Glutamatergic neuron (in vitro differentiated cells): ENCODE measurements at places on chromosomes 7 and 10. TPM values are rescaled to one million over a fixed set of nuclear protein-coding genes. Genes with fewer than 3 reads are reported as not detected.
A peak's percentile ranks its signal among the peaks of the same experiment; 100 is the strongest.

DNA sequence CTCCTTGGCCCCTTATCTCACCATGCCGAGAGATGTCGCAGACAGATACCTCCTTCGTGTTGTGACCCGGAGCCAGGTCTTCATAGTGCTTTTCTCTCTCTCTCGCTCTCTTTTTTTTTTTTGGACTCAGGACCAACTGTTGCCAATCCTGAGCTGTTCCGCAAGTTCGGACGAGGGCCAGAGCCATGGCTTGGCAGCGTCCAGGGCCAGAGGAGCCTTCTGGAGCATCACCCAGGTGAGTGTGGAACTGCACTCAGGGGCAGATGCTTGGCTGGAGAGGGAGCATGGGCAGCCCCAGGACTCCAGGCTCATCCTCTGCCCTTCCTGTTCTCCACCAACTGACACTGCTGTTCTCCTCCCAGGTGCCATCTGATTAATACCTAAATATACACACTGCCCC, 7.8 kb downstream of the ZNF862 start:
- DNase-seq, result no peak

DNA sequence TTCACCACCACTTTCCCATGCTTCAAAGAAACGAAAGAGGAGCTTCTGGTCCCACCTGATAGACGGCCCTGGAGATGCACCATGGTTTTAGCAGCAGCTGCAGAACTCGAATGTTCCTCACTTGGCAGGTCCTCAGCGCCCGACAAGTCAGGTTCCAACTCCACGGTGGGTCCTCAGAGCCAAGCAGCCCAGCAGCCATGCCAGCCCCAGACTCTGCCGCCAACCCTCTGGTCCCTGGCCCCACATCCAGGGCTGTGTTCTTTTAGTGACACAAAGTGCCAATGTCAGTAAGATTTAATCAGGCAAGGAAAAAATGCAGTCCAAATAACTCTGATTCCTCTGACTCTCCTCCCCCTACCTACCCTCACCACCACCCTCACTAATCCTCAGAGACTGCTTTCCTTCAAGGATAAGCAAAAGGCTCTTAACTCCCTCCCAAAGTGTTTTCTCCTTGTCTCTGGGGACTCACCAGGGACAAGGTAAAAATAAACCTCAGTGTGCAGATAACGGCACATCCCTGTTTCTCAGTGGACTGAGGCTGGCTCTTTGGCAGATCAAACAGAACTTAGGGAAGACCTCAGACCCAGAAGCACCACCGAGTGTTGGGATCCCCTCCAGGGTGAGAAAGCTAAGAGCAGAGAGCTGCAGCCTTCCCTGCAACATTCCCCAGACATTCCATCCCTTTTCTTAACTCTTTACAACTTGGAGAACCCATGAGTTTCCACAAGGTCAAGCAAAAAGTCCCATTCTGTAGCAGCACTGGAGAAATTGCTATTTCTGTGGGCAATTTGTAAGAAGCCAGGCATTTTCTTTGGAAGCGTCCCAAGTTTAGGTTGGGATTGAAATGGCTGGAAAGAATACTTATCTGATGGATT, 358.9 kb downstream of the FRMD4A start:
- DNase-seq, result no peak

HKDC1 gene
- not detected for total RNA-seq

DNA sequence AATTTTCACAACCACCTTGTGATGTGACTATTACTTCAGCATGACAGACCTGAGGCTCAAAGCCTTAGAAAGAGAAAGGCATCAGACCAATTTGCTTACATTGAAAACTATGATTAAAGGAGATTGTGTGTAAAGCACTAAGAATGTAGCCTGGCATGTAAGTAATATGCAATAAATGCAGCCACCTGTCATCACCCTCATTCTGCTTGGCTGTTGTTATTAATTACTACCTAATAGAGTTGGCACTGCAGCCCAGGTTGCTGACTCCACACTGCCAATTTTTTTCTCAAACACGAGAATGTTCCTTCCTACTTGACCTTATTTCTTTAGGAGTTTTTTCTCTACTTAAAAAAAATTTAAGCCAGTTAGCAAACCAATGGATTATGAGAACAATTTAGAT, 61.2 kb upstream of the NPVF start:
- no peak for DNase-seq

MMD2 gene
- total RNA-seq, result 0.47 TPM

SLC16A12 gene
- not detected for total RNA-seq

- peak; percentile 58 for DNase-seq
Observed at GRCh38 chr7:49852619-49853462, 79.4 kb downstream of the VWC2 start.

CALHM2 gene
- 0.44 TPM for total RNA-seq

- no peak for DNase-seq
Observed at GRCh38 chr10:123421461-123421860, 244.7 kb upstream of the GPR26 start.

CYP2C8 gene
- total RNA-seq, result 3.2 TPM

DNA sequence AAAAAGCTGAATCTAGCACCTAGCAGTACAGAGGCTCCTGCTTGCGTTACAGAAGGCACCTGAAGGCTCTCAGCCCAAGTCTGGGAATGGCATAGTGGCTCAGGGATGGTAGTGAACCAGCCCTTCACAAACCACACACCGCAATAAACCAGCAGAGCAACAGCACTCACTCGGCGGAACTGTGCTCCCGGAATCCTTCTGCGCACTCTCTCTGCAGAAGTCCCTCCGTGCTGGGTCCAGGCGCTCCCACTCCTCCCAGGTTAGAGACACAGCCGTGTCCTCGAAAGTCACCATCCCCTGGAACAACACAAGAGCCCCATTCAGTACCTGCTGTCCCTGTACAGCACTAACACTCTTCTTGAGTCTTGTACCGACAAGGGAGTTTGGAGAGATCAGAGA, 1.5 kb downstream of the ZNF394 start:
- no peak for DNase-seq

EBLN1 gene
- not detected for total RNA-seq

AGR2 gene
- total RNA-seq, result not detected

- no peak for DNase-seq
Observed at GRCh38 chr7:106763717-106764116, 101.4 kb upstream of the PIK3CG start.

DNA sequence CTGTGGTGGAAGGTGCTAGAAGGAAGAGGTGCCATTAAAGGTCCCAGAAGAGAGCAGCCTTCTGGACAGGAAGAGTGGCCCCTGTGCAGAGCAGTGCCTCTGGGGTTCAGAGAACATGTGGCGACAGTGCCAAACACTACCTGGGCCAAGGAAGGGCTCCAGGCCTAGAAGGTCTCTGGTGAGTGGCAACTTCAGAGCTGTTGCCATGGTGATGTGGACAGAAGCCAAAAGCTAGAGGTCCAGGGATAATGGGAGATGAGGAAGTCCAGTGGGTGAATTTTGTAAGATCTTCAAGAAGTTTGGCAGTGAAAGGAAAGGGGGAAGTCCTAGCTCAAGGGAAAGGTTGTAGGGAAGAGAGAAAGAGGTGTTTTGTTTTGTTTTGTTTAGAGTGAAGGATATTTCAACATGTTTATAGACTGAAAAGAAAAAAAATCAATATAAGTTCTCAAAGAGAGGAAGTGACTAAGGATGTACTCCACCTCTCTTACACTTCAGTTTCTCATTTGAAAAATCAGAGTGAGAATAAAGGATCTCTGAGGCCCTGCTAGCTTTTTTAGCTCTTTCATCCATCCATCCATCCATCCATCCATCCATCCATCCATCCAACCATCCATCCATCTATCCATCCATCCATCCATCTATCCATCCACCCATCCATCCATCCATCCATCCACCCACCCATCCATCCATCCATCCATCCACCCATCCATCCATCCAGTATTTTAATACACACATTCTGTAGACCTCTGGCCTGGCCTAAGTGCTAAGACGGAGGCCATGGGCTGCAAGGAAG, 77.1 kb upstream of the DUSP5 start:
- no peak for DNase-seq

LAMB4 gene
- total RNA-seq, result not detected

- no peak for DNase-seq
Observed at GRCh38 chr7:121447911-121448300, 51.8 kb upstream of the FAM3C start.

- no peak for DNase-seq
Observed at GRCh38 chr10:124999433-125000365, 57.8 kb downstream of the ZRANB1 start.

DNA sequence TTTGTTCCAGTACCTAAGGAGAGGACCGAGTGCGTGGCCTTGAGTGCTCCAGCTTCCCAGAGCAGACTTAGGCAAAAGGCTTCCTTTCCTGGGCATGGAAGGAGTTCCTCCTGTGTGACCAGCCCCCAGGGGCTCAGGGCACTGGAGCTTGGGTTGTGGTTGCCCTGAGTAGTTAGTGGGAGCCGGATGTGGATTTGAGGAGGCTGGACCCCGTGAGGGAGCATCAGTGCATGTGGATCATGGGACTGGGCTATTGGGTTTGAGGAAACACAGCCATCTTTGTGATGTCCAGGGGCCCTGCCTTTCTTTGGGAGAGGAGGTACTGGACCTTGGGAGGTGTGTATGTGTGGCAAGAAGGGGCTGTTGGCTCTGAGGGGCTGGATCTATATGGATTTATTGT, 8.4 kb downstream of the LRMDA start:
- no peak for DNase-seq

DNA sequence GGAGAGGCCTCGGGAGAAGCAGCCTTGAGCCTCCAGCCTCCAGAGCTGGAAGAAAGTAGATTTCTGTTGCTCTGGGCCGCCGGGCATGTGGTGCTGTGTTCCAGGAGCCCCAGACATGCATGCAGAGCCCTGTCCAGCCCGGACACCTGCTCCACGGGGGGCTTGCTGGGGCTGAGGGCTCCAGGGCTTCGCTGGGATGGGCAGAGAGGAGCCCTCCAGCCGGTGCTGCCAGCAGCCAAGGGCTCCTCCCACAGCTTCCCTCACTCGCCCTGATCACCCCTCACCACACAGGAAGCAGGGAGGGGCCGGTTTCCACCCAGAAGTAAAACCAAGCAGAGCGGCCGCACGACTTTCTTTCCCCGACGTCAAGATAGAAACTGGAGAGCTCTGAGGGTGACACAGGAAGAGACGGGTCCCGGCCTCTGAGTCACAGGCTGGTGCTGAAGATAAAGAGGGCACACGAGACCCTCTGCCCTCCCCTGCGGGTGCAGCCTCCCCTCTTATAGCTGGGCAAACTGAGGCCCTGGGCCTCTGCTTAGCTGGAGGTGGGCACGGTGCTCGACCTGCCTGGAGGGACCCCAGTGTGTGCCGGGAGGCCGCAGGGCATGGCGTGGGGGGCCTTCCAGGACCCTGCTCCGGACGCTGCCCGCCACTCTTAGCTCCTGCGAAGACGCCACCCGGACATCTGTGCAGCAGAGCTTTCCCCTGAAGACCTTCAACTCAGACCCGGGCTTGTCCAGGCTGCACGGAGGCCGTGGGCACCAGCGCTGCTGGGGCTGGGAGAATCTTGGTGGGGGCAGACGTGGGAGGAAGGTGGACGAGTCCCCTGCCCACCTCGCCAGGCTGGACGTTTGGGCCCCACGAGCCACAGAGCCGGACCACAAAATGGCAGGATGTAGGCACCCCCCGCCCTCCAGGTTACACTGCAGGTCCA, 31.1 kb downstream of the ADAP1 start:
- peak; percentile 18 for DNase-seq

DNA sequence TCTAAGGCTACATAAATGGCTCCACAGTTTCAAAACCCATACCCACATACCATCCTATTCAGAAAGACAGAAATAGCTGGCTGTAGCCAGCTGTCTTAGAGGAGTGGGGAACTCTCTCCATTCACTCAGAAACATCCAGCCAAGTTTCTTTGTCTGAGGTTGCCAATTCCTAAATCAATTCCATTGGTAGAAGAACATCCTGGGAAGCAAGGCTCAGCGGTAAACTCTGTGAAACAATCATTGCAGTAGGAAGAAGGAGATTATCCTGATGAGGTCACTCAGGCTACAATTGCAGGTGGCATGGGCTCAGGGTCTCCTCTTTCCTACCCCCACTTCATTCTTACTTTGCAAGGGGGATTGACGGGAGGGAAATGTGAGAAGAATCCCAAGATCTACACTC, 154.0 kb downstream of the ETV1 start:
- no peak for DNase-seq

DNA sequence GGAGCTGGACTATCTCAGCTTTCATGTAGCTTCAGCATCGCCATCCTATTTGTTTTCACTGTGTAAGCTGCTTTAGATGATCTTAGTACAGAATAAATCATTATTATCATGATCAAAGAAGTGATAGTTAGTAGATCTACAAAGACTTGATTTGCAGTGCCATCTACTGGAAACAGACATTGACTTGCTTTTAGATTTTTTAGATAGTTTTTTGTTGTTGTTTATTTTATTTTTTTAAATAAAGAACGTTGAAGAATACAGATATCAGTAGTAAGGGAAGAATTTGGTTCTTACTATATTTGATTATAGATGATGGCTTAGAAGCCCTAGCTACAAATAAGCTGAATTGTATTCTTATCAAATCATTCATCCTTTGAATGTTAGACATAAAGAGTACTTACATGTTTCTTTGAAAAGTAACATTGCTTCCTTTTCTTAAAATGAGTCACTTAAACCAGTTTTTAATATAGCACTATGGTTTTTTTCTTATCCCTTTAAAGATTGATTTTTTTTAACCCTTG, 6.3 kb upstream of the SFMBT2 start:
- DNase-seq, result no peak
